ENCODE measurements at places on chromosomes 4 and X.

DNA sequence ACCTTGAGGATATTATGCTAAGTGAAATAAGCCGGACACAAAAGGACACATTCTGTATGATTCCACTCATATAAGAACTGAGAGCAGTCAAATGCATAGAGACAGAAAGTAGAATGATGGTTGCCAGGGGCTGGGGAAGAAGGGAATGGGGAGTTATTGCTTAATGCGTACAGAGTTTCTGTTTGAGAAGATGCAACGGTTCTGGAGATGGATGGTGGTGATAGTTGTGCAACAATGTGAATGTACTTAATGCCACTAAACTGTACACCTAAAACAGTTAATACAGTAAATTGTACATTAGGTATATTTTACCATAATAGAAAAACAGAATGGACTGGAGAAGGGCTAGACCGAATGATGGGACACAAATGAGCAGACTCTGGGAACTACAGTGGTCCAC is 15.8 kb downstream of the MAOB start:
- no peak for DNase-seq

DNA sequence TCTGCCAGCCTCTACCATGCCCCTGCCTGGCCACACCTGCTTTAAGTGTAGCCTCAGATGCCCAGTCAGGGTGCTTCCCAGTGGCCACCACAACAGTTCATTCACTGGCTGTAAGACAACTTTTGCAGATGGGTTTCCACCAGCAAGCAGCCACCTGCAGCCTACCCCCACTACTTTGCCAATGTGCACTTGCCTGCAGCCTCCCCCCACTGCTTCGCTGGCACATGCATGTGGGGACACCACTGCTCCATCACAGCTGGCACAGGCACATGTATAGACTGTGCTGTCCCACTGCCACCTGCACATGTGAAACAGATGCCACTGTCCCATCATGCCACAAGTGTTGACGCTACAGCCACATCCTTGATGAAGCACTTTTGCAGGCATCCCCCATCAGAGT is 723.9 kb downstream of the SH3BGRL start:
- DNase-seq = no peak

GRCh38 chrX:46865281-46865680 is 28.4 kb downstream of the RP2 start:
- DNase-seq = no peak

DNA sequence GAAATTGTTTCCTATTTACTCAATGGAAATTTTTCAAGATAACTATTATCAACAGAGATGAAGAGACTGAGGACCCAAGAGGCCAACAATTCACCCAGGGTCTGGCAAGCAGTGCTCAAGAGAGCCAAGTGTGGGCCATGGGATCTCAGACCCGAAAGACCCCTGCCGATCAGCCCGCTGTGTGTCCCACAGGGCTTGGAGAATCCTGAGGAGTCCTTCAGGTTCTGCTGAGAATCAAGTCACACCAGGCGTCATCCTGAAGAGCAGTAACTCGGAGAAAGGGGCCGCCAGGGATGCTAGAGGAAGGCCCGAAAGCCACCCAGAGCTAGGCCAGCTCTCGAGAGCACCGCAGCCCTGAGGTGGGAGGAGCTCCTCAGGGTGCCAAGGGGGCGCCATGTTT is 48.7 kb downstream of the FGFRL1 start:
- no peak for DNase-seq

- no peak for DNase-seq
Observed at GRCh38 chr4:2280531-2281300, 18.8 kb upstream of the MXD4 start.

- no peak for DNase-seq
Observed at GRCh38 chr4:101005659-101006058, 341.7 kb downstream of the PPP3CA start.

DNA sequence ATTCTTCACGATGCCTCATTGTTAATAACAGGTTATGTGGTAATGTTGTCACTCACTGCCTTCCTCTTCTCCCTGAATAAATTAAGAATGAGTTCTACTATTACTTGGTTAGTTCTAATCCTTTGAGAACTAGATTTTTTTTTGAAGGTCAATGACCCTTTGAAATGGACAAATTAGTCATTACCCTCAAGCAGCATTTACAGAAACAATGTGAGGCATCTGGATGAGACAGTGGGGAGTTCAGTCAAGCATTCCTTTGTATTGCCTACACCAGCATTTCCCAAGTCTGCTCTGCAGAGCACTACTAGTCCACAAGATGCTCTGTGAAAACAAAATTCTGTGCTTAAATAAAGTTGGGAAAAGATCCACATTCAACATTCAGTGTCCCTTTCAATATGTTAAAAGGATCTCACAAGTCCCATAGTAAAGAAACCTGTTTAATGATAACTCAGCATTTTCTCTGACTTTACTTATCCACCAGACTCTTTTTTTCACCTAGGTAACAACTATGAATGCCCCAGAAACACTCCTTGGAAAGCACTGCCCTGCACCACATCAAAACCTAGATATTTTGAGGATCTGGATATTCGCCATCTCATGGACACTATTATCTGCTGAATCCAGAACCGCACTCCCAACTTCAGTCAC is 60.6 kb downstream of the CHRDL1 start:
- DNase-seq = no peak

DNA sequence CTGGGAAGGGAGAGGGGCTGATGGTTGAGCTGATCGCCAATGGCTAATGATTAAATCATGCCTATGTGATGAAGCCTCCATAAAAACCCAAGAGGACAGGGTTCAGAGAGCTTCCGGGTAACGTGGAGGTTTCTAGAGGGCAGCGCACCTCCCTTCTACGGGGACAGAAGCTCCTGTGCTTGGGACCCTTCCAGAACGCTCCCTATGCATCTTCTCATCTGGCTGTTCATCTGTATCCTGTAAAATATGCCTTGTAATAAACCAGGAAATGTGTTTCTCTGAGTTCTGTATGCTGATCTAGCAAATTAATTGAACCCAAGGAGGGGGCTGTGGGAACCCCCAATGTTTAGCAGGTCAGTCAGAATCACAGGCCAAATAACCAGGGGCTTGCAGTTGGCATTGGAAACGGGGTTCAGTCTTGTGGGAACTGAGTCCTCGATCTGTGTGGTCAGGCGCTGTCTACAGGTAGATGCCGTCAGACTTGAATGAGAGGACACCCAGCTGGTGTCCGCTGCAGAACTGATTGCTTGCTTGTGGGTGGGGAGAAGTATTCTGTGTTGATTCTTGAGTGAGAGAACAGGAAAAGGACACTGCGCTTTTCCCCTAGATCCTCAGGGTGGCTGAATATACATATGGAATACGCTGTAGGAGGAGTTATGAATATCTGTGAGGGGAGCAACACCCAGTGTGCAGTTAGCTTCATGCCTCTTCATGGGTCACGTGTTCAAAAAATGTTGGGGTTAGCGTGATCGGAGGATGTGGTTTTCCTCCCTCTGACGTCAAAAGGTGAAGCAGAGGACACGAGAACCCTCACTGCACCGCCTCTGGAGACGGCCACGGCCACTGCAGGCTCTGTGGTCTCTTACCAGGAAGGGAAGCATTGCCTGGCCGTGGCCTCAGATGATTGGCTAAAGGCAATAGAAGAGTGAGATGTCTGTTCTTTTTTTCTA is 29.2 kb downstream of the HTT-AS start:
- DNase-seq = peak; percentile 89

DNA sequence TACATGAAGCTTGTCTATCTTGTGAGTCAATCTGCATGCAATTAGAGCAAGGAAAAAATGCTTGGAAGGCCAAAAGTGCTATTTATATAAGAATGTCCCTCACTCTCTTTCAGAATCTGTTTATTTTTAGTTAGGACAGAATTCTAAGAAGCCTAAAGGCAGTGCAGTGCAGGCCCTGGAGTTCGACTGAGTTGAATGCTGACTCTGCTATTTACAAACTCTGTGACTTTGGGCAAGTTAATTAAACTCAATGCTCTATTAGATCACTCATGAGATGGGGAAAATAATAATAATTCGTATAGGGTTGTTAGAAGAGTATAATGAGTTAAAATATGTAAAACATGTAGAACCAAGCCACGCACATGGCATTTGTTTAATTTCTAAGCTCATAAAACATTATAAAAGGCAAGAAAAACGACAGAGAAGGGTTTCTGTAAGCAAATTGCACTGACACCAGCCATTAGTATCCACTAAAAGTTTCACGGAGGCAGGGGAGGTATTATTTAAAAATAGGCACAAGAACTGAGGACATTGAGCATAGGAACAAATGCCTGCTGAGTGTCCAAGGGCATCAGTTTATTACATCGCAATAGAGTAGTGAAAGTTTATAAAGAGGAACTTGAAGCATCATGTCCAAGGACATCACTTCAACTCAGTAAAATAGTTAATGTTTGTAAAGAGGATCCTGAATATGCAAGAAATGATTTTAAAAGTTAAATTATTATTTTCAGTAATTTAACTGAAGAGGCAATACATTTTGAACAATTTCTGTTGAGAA is 115.0 kb upstream of the INPP4B start:
- DNase-seq = no peak

DNA sequence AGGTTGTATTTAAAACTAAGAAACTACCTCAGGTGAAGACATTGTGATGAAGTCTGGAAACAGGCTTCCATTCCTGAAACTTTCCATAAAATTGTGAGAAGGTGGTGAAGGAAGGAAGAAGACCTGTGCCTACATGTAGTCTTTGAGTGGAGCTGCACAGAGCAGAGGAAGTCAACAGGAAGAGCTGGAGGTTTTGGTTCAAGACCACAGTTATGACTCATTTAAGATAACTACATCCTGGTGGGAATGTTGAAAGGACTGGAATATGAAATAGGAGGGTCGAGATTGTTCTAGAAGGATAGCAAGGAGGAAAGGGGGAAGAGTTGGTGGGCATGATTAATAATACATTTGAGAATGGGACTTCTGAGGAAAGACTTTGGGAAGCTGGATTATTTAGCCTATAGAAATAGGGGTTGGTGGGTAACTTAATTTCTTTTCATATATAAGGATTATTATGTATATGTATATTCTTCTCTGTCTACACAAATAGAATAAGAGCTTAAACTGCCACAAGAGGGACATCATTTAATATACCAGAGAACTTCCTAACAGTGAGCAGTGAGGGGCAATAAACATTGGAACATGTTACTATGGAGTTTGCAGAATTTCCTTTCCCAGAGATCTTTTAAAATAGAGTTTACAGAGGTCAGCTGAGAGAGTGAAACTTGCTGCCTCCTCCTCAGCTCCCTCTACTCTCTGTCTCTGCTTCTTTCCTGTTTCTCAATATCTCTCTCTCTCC is 23.5 kb downstream of the AWAT2 start:
- DNase-seq = no peak

Measured in mesenteric fat pad (tissue), 1 donor.